Right cardiac atrium (tissue), 5 donors: ENCODE measurements at places on chromosomes 4 and X. TPM values are rescaled to one million over a fixed set of nuclear protein-coding genes. Genes with fewer than 3 reads are reported as not detected.

CT45A2 gene
- not detected for total RNA-seq

DNA sequence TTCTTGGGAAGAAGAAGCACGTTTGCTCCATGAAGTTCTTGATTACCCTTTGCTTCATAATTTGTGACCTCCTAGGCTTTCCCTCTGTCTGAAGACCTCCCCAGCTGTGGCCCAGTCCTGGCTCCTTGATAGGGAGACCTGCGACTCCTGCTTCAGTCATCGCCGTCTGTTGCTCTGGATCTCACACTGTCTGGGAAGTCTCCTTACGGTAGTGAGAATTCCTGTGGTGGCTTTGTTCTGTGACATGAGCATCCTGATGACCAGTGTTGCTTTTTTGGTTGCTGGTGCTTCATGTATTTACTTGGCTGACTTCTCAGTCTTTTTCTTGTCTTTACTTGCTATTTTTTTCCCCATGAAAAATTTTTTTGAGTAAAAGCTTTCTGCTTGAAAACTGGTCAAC, 44.2 kb downstream of the JADE1 start:
- DNase-seq, result no peak

DNA sequence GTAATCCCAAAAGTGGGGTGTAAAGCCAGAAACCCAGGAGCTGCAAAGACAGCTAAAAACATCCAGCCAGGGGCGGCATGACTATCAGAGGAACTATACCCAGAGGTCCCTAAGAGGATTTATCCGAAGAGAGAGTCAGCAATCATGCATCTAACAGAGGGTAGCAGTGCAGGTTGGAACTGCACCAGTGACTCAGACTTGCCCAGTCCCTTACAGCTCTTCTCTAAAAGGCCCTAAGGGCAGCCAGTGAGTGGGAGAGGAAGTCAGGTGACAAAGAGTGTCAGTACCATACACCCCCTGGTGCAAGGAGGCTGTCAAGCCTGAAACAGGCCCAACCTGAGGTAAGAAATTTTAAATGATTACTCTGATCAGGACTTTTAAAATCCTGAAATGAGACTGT, 88.1 kb downstream of the CAMK2D start:
- DNase-seq, result no peak

CXCL1 gene
- 7.4 TPM for total RNA-seq

- no peak for DNase-seq
Measured at GRCh38 chr4:42361456-42361855, 35.8 kb upstream of the SHISA3 start.

RBM47 gene
- total RNA-seq, result 8.2 TPM

DNA sequence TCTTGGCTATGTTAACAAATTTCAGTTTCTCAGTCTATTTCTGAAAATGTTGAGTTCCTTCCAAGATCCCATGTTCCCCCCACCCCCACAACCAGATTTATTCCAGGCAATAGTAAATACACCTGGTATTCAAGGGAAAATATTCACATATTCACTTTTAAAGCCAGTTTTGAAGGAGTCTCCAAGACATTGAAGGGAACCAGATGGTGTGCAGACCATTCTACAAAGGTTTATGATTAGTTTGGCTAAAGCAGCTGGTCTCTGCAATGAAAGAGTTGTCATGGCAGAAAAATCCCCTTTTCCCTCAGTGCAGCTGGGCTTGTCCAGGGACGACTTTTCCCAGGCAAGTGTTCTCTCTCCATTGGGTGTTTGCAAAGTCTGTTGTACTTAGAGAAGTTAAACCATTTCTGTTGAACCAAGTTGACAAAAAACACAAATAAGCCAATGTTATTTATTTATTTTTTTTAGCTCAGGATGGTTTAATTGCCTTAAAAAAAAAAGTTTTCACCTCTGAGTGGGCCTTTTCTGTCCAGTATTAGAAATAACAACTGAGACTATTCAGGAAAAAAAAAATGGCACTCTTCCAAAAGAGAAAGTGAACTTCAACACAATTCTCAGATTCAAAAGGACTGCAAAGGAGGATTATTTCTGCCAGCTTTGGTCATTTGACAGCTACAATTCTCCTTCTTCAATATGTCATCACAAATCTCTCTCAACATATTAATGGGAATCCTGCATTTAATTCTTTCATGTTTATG, 410.6 kb downstream of the IL1RAPL1 start:
- no peak for DNase-seq
